Stimulated activated naive CD8-positive, alpha-beta T cell treated with anti-CD3 and anti-CD28 coated beads, Interleukin-15, amount 100 ng/mL, for 72 hours (primary cell): ENCODE measurements at places on chromosomes 5 and 9.

DNA sequence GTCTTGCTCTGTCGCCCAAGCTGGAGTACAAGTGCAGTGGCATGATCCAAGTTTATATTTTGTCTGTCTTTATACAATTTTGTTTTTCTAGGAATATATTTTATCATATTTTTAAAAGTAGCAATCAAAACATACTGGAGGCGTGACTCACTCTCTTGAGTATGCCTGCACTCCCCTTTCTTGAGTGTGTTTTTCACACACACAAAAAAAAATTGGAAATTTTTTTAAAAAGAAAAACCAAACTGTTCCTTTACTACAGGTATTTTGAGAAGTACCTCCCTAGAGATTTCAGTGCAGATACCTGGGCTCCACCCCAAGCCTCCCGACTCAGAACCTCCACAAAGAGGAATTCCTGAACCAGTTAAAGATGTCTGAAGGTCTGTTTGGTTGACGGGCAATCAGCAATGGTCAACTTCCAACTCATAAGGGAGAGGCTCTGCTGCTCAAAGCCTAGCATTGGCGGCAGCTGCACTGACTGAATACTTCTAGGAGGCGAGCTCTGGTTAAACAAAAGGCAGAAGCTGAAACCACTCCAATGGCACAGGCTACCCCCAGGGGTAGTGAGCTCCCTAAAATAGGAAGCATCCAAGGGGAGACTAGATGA, 27.4 kb downstream of the PDE6A start:
- no peak for DNase-seq

GRCh38 chr5:142170254-142170953, 61.8 kb downstream of the NDFIP1 start:
- DNase-seq, result no peak

- no peak for DNase-seq
These were observed 45.2 kb downstream of the RNF180 start for GRCh38 chr5:64210866-64211265.

DNA sequence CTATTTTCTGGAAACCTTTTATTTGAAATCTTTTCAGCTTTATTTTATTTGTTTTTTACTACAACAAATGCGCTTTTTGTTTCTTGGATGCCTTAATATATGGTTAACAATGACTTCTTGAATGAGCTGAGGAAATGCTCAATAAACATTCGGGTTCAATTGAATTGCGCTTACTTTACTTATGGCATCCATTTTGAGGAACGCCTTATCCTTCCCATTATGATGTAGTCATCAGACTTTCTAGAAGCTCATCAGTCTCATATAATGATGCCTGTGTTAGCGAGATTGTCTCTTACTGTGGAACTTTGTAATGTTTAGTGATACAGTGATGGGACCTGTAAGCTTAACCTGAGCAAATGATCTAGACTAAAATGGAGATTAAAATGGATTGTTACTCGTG, 916 bp downstream of the SHLD3 start:
- DNase-seq, result no peak

- no peak for DNase-seq
These were observed 7.1 kb downstream of the CDKN2B start for GRCh38 chr9:22002038-22002437.

DNA sequence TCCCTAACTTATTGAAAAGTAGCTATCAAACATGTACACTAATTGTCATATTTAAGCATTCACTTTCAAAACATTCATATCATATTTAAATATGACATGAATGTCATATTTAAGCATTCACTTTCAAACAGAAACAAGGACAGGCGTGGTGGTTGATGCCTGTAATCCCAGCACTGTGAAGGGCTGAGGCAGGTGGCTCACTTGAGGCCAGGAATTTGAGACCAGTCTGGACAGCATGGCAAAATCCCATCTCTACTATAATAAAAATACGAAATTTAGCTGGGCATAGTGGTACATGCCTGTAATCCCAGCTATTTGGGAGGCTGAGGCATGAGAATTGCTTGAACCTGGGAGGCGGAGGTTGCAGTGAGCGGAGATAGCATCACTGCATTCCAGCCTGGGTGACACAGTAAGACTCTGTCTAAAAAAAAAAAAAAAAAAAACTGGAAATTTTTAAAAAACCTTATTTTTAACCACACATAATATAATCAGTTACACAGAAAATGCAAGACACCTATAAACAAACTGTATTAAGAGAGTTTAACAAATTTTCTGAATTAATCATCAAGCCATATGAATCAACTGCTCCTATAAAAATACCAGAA, 88.1 kb downstream of the LPAR1 start:
- DNase-seq, result no peak

GRCh38 chr5:138585157-138585556, 10.0 kb upstream of the HSPA9 start:
- no peak for DNase-seq

- DNase-seq, result no peak
These were observed 62.5 kb upstream of the CXCL14 start for GRCh38 chr5:135641319-135641718.

- DNase-seq, result no peak
These were observed 246.6 kb downstream of the SLCO4C1 start for GRCh38 chr5:102049517-102049916.

- no peak for DNase-seq
These were observed 94.9 kb upstream of the GRHPR start for GRCh38 chr9:37327553-37327952.

- no peak for DNase-seq
These were observed 17.5 kb downstream of the TNIP1 start for GRCh38 chr5:151063142-151063989.

GRCh38 chr5:109707531-109707930, 17.8 kb downstream of the MAN2A1 start:
- DNase-seq, result no peak

GRCh38 chr9:123541411-123541810, 185.4 kb downstream of the CRB2 start:
- DNase-seq, result no peak

- DNase-seq, result no peak
These were observed 17.5 kb upstream of the TMEFF1 start for GRCh38 chr9:100455470-100455869.

GRCh38 chr5:169702693-169703481, 65.8 kb downstream of the DOCK2 start:
- peak; percentile 14 for DNase-seq

DNA sequence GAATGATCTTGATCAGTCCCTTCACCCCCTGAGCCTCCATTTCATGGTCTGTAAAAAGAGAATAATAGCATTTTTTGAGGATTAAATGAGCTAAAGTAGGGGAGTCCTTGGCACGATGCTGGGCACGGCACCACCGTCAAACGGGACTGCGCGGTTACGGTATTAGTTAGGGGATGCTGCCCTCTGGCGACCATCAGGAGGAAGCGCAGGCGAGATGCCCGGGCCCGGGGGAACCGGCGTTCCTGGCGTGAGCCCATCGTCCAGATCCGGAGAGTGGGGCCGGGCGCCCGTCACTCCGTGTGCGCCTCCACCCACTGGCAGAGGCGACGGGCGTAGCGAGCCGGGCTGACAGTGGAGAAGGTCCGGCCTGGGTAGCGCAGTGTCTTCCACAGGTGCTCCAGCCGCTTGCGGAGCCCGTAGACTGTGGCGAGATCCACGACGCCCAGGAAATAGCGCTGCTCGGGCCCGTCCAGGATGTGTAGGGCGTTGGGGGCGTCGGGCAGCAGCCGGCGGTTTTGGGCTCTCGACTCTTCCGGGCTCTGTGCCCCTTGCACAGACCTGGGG, 4.8 kb upstream of the ST6GALNAC4 start:
- peak; percentile 79 for DNase-seq

DNA sequence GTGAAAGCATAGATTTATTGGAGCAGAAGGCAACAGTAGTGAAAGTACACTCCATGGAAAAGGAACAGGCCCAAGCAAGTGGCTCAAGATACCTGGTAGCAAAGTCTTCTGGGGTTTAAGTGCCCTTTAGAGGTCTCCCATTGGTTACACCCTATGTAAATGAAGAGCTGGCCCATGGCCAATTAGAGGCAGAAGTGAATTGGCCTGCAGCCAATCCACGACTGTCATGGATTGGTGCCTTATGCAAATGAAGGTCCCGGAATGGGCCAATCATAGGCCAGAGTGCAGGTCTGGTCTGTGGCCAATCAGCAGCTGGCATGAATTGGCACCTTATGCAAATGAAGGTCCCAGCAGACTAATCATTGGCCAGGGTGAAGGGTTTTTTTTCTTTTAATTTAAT, 64.2 kb upstream of the PCSK5 start:
- DNase-seq, result no peak

DNA sequence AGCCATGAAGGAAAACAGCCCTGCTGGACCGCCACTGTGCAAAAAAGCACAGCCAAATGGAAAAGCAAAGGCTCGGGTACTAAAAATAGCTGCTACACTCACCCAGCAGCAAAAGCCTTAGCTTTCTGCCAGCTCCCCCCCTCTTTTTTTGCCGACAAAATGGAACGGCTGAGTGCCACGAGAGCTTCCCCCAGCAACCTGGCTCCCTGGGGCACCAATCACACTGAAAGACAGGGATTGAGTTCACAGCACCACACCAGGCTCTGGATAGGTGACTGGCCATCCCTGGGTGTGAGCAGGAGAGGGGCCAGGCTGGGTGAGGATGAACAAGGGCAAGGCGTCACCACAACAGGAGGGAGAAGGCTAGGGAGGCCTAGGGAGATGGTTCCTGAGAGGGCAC, 66.7 kb downstream of the SIL1 start:
- DNase-seq, result no peak

DNA sequence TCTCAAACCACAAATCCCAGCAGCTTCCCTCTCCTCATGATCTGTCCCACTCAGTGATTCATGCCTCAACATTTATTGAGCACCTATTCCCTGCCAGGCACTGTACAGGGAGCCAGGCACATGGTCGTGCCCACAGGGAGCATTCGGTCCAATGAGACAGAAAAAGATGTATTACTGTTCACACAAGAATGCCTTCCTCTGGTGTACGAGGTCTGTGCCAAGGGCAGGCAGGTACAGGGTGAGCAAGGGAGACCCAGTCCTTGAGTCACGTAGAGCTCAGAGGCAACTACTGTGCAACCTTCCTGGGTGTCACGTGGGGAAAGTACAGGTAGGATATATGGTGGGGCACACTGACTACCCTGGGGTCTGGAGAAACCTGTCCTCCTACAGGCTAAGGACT, 4.6 kb downstream of the CNTFR start:
- DNase-seq, result no peak

GRCh38 chr5:157556615-157557418, 18.8 kb downstream of the ADAM19 start:
- DNase-seq, result no peak

DNA sequence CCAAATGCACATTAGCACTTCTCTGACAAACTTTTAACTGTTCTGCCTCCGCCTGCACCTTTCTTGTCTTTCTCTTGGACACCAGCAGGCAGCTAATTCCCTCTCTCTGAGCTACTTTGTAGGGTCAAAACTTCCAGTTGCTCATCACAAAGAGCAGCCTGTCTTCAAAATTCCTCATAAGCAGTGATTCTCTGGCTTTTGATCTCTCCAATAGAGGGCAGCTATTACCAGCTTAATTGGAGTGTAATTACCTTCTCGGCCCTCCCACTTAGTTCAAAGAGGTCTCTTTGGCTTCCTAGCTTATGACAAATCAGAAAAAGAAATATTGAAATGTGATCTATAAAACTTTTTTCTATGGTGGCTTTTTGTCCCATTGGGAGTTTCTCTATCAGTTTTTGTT, 43.6 kb upstream of the RAD23B start:
- DNase-seq, result no peak

DNA sequence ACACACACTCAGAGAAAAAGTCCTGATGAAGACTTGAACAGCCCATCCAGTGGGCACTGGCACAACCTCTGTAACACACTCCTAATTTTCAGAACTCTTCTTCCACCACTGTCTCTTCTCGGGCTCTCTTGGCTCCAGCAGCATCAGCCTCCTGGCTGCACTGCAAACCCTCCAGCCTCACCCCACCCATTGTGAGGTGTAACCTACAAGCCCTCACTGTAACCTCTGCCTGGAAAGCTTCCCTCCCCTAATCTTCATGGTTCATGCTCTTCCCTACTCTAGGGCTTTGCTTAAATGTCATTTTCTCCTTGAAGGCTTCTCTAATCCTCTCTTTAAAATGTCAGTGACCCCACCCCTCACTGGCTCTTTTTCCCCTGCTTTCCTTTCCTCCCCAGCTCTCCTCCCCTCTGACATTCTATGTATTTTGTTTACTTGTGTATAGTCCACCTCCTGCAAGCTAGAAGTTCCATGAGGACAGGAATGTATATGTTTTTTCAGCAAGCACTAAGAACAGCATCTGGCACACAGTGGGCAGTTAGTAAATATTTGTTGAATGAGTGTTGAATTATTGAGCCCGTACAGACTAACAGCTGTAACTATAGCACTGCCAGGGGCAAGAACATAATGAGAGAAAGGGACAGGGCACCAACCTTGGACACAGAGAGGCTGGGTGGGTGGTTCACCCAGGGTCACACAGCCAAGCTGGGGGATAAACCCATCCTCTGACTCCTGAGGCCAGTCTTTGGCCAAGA, 76.4 kb downstream of the ESM1 start:
- DNase-seq, result no peak

- DNase-seq, result no peak
These were observed 171.7 kb downstream of the MACROH2A1 start for GRCh38 chr5:135227064-135228022.

- DNase-seq, result no peak
These were observed 561.2 kb upstream of the C9orf72 start for GRCh38 chr9:28134446-28134976.

- DNase-seq, result no peak
These were observed 55.8 kb downstream of the ZNF354C start for GRCh38 chr5:179115845-179116524.

DNA sequence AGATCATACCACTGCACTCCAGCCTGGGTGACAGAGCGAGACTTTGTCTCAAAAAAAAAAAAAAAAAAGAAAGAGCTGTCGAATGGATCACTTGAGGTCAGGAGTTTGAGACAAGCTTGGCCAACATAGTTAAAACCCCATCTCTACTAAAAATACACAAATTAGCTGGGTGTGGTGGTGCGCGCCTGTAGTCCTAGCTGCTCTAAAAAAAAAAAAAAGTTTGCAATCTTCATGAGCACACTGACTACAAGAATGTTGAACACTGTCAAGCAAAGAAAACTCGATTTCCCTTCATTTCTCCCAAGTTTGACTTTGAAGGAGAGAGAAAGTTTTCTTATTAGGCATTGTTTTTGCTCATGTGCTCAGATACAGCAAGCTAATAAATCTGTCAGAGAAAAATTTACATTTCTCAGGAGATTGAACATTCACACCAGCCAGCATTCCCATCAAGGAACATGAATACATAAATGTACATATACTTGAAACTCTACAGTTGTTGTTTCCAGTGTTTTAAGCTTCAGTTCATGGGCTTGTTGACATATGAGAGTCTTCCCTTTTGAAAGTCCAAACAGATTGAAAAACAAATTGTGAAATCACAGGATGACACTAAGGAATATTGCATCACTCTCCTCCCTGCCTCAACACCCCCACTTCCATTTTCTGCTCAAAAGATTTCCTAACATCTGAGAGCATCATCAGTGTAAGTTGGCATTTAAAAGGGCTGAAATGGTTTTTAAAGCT, 81.8 kb downstream of the ARRDC3 start:
- no peak for DNase-seq

DNA sequence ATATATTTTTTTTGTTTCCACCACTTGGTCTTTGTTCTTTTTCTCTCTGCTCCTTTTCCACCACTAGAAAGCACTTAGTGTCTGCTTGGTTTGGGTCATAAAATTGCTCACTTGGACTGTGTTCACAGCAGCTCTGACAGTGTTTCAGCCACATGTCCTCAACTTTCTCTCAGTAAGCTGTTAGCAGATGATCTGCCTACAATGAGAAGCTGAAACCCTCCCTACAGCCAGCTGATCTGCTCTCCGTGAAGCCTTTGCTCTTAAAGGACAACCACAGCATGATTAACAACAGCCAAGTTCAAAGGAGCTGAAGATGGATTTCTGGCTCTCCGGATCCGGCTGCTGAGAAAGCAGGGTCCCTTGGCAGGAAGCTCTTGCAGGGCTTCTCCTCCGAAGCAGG, 31.6 kb downstream of the PRLR start:
- DNase-seq, result no peak
